GM13977 (cell line): ENCODE measurements at places on chromosomes 3 and 15.

DNA sequence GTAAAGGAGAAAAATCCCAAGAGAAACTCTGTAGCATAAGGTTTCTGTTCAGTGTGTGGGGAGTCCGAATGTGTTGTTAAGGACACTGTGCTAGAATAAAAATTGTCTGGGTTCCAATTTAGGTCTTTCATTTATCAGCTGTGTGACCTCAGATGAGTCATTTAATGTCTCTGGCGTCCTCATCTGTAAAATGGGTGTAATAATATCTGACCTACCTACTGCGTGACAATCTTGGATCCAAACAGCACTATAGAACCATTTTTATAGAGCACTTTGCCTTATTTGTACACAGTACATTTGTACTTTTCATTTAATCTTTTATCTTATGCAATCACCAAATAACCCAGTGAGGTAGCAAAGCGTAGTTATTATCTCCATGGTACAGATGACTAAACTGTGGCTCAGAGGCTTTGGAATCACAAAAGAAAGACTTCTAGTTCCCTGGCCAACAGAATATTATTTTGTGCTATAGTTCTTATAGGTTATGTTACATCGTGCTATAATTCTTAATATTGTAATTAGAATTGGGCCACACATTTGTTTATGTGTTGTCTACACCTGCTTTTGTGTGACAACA lies 46.6 kb upstream of the TNIK start:
- DNase-seq, result no peak

- DNase-seq, result no peak
Observed at GRCh38 chr15:84778194-84778593, 29.8 kb downstream of the ZNF592 start.

DNA sequence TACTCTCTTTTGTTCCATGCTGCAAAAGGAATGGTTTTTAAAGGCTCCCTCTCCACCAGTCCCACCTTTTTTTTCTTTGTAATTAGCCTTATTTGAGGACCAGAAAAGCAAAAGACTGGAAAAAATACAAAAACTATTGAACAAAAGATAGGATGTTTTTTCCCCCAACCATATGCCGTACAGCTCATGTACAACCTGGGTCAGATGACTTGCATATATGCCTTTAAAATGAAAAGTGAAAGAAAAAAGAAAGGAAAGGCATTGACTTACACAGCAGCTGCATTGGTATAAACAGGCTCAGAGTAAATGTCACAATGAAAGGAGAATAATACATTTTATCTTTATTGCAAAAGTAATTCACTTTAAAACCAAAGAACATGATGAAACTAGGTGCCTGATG lies 69.5 kb upstream of the CMC1 start:
- DNase-seq, result no peak

DNA sequence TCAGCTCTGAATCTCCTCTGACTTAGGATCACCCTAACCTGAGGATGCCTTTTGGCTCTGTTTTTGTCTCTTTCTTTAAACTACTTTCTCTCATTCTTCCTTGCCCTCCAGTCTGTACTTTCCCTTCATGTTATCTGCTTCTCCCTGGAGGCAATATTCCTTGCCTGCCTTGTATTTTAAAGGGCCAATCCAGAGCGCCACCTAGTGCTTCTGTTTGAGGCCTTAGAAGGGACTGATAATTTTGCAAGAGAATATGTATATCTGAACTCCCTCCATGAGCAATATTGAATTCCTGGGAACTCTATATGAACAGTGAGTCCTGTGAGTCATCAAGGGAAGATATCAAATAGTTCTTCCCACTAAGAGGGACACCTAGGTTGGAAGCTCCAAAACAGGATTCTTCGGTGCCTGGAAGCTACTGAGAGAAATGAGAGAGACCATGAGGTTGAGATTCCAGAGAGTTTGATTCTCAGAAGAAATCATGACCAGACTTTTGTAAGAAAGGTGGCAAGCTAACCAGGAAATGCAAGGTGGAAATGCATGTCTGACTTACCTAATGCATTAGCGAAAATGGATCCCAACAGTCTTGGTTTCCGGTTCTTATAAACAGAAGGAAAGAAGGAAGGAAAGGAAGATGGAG lies 203.8 kb upstream of the CD96 start:
- peak; percentile 23 for DNase-seq

- DNase-seq, result no peak
Observed at GRCh38 chr3:194440756-194441155, 41.7 kb upstream of the GP5 start.

DNA sequence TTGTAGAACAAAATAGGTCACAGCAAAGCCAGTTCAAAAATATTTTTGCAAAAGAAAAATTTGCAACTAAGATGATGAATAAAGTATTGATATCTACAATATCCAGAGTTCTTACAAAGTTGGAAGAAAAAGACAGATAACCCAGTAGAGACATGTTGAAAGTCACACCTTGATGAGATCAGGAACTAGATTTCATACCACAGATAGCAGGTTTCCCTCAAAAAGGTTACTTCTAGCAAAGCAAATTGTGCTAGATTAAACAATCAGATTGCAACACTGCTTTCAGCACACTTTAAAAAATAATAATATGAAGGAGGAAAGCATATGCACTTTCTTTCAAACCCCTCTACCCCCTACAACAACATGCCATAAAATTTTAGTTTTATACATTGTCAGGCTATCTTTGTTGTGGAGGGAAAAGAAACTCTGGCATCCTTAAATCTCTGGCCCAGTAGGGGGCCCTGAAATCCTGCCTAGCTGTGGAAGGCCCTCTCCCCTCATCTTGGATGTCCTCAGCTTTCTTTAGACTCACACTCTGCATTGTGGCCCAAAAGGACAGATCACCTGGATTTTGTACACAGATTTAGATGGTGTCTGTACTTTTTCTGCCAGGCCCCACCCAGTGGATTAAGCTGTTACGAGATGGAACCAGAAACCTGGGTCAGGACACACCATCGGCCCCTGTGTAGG lies 50.9 kb downstream of the CCR3 start:
- DNase-seq, result peak; percentile 17

DNA sequence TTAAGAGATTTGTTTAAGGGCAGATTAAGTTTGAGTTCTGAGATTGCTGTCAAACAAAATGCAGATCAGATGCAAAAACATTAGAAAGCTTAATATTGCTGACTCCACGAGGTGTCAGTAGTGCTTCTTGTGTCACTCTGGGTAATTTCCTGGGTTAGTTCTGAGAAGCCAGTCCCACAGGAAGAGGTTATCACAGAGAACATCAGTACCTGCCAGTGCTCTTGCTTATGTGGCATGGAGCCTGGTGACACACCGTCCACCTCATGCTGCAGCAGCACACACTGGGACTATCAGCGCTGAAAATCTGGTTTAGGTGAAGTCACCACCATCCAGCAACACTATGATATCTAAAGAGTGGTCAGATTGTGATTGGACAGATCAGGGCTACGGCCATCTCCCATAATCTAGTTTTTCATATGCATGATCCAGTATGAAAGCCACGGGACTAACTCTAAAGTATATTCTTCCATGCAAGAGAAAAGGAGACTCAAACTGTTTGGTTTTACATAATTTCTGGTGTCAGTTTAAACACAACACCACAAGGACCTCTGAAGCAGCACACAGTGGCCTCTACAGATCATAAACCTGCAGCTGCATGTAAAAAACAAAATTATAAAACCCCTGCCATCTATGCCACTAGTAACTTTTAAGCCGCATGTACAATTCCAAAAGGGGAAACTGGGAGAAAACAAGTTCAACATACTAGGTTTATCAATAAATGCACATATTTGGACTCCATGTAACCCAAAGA lies 36.1 kb upstream of the MYO5C start:
- DNase-seq, result peak; percentile 66

- DNase-seq, result no peak
Observed at GRCh38 chr3:28738425-28738824, 389.8 kb upstream of the AZI2 start.

DNA sequence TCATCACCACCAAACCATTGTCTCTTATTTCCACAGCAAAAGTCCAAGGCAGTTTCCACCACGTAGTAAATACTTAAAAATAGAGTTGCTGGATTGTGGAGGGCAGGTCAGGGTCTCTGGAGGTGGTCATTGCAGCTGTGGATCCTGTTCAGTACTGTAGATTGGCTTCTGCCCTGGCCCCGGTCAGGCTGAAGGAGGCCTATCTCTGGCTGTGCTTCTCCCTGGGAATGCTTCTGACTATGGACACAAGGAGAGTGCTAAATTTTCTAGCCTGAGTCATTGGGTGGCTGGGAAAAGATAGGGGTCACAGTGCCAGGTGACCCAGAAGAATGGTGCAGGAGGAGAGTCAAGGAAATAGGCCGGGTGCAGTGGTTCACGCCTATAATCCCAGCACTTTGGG lies 26.3 kb upstream of the GMPPB start:
- DNase-seq, result no peak

GRCh38 chr3:77414881-77415280 lies 375.0 kb downstream of the ROBO2 start:
- DNase-seq, result no peak
